Coronary artery (tissue), 2 donors: ENCODE measurements at places on chromosomes 16 and 17.

- no peak for DNase-seq
Measured at GRCh38 chr16:30669026-30669902, 11.0 kb downstream of the FBRS start.

GRCh38 chr17:41962111-41962510 is 4.5 kb upstream of the CNP start:
- no peak for DNase-seq

GRCh38 chr17:2982854-2983253 is 80.6 kb downstream of the OR1D5 start:
- DNase-seq: peak; percentile 89

DNA sequence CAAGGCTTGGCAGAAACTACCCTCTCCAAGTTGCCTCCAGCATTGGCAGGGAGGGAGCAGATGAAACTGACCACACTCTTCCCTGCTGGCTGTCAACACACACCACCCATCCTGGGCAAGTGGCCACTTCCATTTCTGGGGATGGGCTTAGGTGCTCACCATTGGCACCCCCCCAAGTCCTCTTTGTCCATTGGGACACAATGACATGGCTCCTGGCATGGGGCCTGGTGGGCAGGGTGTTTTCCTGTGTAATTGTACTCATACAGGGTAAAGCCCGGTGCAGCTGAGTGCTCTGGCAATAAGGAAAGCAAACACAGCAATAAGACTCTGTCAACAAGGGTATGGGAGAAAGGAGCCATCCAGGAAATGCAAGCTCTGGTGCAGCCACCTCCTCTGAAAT is 22.6 kb downstream of the SCNN1B start:
- no peak for DNase-seq

GRCh38 chr17:38322156-38322779 is 21.5 kb downstream of the GPR179 start:
- peak; percentile 54 for DNase-seq

DNA sequence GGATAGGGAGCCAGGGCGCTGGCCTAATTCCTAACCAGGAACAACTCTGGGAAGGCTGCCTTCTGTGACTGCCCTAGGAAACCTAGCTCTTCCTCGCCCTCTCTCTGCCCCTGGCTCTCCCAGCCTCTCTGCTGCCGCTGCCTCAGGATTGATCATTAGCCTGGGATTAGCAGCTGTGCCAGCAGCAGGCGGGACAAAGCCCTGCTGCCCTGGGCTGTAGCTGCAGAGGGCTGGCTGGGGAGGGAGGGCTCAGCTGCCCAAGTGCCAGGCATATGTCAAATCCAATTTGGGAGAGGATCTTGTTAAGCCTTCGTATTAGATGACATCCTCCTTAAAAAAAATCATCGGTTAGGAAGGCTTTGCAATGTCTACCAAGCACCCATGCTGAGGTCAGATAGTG is 144.8 kb upstream of the CCL2 start:
- peak; percentile 41 for DNase-seq

GRCh38 chr16:87593710-87594258 is 8.5 kb upstream of the JPH3 start:
- DNase-seq: no peak

DNA sequence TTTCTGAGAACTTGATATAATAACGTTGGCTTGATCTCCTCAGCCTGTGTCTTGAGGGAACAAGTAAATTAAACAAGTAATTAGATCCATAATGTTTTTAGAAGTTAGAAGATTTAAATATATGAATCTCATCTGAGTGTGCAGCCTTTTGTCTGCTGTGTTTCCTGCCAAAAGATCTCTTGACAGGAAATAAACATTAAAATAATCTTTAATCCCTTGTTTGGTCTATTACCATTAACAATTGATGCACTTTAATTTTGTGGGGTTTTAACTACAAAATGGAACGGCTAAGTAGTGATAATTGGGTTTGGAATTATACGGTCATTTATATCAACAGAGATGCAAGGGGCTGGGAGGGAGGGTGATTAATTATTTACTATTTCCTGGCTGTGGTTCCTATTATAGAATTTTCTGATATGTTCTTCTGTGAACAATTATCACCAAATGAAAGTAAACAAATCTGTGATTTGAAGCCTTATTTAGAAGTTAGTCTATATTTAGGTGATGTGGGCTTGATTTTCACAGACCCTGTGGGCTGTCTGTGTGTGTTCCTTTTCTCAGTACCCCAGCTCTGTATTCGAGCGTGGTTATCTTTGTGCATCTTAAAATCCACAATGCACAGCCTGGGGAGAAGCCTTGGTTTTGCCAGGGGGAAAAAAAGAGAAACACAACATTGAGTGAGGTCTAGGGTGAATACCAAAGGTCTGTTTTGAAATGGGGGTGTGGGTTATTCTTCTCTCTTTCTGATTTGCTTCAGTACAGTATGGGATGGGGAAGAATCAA is 556.1 kb downstream of the WWOX start:
- no peak for DNase-seq

- peak; percentile 79 for DNase-seq
Measured at GRCh38 chr17:75182319-75182568, 515 bp downstream of the SUMO2 start.

DNA sequence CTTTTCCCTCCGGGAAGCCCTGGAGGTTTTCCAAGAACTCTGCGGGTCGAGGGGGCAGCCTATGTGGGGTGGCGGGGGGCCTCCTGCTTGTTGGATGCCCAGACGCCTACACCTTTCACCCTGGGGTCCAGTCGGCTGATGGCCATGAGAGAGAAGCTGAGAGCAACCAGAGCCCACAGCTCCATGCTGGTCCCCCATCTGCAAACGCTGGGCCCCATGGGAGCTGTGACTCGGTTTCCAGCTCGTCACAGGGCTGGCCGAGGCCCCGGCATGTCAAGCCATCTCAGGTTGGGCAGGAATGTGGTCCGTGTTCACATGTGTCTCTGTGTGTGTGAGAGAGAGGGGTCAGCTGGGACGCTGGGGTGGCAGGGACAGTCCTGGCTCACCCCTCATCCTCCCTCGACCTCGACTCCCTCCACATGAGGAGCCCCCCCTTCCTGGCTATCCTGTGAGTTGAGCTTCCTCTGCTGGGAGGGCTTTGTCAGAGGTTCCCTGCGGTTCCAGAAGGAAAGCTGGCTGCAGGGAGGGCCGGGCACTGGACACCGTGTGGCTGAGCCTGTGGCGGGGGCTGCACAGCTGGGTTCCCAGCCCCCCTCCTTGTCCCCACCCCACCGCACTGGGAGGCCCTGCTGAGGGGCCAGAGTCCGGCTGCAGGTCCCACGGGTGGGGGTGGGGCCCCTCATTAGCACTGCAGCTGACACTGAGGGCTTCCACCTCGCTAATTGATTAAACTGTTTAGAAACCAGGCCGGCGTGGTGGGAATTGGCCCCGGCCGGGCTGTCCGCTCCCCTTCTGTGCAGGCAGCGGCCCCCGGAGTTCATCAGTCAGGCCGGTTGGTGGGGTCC is 19.1 kb downstream of the METRNL start:
- no peak for DNase-seq

- no peak for DNase-seq
Measured at GRCh38 chr17:27824176-27824715, 23.9 kb upstream of the NOS2 start.

DNA sequence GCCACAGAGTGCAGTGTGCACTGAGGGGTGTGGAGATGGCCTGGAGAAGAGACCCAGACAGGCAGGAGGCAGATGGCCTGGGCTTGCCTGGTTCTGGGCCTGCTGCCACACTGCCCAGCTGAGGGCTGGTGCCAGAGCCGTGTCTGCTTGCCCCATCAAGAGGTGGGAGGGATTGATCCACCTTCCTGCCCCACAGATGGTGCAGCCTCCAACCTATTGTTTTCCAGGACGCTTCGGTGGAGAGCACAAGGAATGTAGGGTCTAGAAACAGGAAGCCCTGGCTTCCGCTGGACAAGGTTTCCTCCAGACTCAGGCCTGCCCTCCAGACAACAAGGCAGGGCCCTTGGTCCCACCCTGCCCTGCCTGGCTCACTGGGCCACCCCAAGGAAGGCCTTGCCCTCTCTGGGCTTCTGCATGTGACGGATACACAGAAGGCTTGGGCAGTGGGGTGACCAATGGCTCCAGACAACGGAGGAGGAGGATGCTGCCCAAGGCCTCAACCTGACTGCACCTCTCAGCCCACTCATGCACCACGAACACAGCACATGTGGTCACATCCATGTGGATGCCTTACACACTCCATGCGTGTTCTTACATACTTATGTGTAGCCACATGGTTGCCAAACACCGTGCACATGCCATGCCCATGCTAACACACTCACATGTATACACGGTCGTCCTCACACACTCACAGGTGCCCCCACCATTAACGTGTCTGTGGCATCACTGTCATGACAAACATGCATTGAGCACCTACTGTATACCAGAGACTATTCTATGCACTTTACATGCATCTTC is 6.5 kb upstream of the CDH5 start:
- no peak for DNase-seq

GRCh38 chr16:11038305-11038704 is 93.9 kb downstream of the CLEC16A start:
- no peak for DNase-seq

DNA sequence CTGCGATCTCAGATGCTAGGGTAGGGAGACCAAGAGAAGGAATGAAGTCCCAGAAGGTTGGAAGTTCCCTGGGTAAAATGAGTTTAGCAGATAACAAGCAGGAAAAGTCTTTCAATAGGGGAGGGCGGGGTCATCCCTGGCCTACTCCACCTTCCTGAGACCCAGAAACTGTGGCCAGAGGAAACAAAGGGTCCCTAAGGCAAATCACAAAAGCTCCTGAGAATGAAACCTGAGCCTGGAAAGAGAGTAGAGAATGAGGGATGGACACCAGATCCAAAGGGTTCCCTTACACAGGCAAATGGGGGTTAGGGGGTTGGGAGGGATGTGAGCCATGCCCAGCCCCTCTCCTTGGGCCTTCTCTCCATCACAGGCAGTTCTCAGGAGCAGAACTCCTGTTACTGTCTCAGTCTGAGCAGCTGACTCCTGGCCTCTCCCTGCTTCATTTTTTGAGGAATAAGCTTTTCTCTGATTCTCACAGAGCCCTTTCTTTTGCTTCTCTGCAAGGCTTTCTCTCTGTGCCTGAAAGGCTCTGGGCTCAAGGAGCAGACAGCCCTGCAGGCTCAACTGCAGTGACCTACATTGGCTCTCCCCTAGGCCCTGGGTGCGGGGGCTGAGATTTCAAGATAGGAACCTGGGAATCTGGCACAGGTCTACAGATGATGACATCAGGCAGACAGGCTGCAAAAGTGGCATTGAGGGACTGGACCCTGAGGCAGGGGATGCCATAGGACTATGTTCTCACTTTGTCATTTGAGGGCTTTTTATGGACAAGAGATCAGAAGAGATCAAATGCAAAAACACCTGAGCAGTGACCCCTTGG is 9.8 kb upstream of the NR1D1 start:
- DNase-seq: peak; percentile 73

DNA sequence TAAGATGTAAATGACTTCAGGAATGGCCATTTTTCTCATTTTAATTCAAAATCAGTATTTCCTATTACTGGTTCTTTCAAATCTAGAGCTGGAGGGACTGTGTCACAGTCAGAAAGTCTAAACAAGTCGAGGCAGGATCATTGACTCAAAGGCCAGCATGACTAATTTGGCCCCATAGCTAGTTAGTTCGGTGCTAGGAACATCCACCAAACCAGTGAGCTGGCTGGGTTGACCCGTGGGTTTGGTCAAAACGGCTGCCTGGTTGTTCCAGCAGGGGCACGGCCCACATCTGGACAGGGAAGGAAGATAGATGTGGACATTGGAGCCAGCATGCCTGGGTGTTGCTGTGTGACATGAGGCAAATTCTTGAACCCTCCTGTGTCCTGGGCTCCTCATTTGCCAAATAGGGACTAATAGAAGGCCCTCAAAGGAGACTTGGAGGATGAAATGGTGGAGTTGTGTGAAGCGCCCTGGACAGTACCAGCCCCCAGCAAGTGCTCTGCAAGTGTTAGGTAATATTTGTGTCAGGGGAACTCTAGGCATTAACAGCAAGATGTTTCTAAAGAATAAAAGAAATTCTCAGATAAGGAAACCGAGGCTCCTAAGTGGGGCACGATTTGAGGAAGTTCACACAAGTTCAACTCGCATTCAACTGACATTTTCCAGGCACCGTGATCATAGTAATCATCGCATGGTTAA is 46.2 kb downstream of the MEOX1 start:
- no peak for DNase-seq

DNA sequence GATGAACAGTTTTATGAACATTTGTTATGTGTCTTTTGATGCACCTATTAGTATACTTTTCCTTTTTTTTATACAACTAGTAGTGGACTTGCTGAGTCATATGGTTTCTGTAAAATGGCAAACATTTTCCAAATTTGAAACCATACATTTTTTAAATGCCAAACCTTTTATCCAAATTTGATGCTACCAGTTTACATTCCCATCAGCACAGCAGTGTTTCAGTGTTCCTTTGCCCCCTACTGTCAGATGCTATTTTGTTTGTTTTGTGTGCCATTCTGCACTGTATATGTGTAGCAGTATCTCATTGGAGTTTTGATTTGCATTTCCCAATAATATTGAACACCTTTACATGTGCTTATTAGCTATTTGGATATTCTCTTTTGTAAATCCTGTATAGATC is 219.4 kb downstream of the TANC2 start:
- DNase-seq: no peak

GRCh38 chr17:12983991-12984884 is 33.6 kb downstream of the ELAC2 start:
- peak; percentile 82 for DNase-seq

DNA sequence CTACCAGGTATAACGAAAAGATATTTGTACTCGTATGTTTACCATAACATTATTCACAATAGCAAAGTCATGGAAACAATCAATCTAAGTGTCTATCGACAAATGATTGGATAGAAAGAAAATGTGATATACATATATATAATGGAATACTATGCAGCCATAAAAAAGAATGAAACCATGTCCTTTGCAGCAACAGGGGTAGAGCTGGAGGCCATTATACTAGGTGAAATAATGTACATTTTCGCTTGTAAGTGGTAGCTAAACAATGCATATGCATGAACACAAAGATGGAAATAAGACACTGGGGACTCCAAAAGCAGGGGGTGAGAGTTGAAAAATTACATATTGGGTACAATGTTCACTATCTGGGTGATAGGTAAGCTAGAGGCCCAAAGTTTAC is 124.0 kb downstream of the MYO1D start:
- no peak for DNase-seq

- DNase-seq: no peak
Measured at GRCh38 chr17:3400055-3400454, 1.8 kb upstream of the OR1E1 start.
